ENCODE measurements at places on chromosomes 4 and X.
A peak's percentile ranks its signal among the peaks of the same experiment; 100 is the strongest.

DNA sequence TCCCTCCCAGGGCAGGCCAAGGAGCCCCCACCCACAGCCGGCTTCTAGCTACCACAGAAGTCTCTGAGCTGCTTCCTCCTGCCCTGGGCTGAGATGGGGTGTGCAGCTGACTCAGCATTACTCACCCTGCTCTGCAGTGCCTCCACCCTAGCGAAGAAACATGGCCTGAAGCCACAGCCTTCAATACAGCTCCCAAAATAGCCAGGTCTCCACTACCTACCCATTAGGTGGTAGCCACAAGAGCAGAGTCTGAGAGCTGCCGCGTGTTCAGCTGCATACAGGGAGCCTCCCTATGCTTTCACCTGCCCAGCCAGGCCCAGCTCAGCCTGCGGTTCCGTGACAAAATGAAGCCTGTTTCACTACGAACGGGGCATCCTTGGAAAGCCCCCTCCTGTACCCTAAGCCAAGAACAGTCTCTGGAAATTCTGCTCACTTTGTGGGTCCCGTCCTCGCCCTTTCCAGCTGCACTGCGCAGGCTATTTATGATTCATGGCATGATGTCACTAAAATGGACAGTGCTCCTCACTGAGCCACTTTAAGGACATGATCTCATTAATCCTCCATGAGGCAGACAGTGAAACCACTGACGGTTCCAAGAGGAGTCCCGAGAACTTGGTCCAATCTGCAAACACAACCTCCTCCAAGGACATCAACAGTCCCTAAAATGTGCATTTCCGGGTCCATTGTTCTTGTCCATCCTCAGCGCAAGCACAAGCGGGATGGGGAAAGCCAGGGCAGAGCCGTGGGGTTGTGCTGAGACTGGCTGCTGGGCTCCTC lies 20.2 kb downstream of the WDR1 start:
- peak; percentile 88 for DNase-seq

- DNase-seq: no peak
These were observed 7.9 kb upstream of the CPLX1 start for GRCh38 chr4:833731-834367.

DNA sequence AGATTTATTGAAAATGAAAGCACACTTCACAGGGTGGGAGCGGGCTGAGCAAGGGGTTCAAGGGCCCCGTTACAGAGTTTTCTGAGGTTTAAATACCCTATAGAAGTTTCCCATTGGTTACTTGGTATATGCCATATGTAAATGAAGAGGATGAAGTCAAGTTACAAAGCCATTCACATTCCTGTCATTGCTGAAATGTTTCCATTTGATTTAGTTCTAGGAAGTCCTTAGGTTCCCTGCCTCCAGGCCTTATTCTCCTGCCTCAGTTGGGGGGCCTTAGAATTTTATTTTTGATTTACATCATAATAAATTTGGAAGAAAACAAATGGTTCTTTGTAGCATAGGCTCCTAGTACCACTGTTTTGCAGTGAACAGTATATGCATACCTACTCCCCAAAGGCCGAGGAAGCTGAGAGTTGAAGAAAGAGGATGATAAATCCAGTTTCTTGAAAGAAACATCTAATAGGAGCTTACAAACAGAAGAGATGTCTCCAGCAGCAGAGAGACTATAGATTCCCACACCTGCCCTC lies 31.8 kb downstream of the SERTM2 start:
- no peak for DNase-seq

GRCh38 chr4:163681208-163681821 lies 186.8 kb downstream of the TMA16 start:
- peak; percentile 2 for DNase-seq

DNA sequence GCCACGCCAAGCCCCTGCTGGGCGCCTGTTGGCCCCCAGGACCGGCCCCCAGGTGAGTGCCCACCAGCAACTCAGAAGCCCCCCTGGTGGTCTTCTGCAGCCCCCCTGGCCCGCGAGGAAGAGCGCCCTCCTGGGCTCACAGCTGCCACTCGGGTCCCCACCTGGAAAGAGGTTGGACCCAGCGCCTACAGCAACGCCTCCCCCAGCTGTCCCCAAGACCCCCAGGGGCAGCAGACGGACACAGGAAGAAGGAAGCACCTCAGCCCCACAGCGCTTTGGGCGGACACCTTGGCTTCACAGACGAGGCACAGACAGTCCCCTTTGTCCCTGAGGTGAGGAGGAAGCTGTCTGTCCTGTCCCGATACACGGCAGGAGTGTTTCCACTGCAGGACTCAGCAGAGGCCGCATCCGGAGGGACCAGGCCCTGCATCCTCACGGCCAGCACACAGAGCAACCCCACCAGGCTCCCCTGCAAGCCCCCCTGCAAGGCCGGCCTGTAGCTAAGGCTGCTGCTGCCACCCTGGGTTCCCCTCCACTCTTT lies 115.6 kb upstream of the NKX1-1 start:
- no peak for DNase-seq

GRCh38 chr4:104941661-104942062 lies 205.0 kb upstream of the TET2 start:
- no peak for DNase-seq

GRCh38 chr4:136810626-136811025 lies 721.7 kb downstream of the PCDH18 start:
- no peak for DNase-seq

DNA sequence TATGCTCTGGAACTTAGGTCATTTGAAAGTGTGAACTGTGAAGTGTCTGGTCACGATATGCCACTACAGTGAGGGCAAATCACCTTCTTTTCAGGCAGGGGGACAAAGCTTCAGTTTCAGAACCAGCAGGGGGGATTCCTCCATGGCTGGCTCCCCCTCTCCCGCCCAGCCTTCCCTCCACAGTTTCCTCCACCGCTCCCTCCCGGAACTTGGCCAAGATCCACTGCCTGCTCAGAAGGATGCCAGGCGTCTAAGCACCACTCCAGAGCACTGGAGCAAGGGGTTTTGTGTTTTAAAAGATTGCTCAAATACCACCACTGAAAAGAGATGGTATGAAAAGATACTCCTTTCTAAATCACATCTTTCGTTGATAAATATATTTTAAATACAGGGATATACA lies 126.9 kb downstream of the ELOVL6 start:
- DNase-seq: no peak

- DNase-seq: no peak
These were observed 6.7 kb downstream of the UNC5C start for GRCh38 chr4:95541889-95542607.

DNA sequence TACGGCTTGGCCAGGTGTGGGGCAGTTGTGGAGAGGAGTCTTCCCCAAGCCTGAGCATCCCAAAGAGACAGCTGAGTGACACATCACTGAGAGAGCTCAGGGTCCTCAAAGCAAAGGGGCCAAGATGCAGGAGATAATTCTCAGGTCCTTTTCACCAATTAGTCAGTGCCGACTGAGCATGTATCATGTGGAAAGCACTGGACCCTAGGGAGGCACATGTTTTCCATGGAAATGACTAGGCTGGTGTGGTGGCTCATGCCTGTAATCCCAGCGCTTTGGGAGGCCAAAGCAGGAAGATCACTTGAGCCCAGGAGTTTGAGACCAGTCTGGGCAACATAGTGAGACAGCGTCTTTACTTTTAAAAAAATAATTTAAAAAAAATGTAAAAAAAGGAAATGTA lies 67.3 kb upstream of the PRPS1 start:
- DNase-seq: no peak

DNA sequence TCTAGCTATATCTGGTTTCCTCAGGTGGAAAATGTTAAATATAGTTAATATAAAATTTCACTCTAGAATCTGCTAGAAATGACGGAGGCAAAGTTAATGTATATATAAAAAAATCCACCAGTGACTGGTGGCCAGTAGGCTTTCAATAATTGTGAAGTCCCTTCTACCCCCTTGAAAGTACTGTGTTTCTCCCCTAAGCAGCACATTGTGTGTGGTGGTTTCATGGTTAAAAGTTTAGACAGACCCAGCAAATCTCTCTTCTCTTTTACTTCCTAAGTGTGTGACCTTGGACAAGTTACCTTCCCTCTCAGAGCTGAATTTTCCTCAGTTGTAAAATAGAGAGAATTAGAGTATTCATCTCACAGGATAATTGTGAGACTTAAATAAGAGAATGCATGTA lies 600 bp upstream of the HEPH start:
- DNase-seq: no peak

DNA sequence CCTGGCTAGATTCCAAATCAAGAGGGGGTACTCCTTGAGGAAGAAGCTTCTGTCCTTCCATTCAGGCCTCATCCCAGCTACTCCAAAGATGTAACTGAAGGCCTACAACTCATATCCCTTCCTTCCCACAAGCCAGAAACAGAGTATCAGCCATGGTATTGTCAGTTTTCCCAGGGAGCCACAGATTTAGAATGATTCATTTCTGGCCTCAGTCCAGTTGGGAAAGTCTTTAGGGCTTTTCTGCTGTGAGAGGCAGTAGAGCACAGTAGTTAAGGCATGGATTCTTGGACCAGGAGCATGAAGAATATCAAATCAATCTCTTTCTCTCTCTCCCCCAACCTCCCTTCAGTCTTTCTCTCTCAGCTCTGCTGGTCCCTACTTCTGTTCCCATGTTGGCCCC lies 505.0 kb downstream of the BCOR start:
- DNase-seq: peak; percentile 45

DNA sequence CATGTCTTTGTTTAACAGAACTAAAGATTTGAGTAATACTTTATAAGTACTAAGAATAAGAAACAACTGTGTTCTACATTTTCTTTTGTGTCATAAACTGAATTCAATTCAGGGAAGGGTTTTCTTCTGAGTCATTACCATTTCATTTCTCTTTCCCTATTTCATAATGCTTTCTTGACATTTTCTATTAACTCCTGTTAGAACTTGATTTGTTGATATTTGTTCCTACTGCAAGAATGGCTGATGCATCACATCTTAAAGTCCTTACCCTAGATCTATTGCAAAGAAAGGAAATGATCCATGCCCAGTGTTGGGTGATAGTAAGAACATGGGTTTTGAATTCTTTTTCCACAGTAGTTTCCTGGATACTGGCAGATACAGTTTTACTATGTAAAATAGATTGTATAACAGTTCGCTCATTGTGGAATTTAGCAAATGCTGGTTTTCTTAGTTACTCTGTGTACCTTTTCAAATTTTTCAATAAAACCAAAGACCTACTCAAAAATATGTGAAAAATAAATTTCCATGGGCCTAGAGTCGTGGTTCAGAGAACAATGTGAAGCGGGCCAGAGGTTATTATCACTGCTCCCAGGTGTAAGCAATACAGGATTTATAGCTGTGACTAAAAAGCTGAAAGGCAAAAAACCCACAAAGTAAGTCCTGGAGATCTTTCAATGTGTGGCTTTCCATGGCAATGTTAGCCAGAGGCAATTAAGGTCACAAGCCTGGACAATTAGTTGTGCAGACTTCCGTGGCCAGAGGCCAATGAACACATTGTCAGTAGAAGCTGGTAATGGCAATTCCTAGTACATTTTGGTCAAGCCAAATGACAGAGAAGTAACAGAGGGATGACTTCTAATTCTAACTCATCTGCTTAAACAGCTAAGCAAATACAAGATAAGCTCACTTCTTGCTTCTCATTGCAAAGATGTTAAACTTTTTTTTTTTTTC lies 127.3 kb upstream of the FAT4 start:
- DNase-seq: peak; percentile 79

DNA sequence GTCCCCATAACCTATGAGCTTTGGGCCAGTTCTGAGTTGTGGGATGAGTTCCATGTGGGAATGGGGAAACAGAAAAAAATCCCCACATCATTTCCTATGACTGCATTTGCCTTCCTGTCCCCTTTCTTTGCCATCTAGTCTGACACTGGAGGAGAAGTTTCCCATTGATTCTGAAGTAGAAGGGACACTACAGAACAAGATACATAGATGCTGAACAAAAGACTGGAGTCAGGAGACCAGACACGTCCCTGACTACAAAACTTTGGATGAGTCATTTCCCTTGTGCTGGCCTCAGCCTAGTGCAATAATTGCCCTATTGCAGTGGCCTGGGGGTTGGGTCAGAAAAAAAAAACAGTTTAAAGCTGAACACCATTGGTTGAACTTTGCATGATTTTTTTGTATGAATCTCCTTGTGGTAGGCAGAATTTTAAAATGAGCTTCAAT lies 22.1 kb downstream of the BEX3 start:
- DNase-seq: peak; percentile 83

DNA sequence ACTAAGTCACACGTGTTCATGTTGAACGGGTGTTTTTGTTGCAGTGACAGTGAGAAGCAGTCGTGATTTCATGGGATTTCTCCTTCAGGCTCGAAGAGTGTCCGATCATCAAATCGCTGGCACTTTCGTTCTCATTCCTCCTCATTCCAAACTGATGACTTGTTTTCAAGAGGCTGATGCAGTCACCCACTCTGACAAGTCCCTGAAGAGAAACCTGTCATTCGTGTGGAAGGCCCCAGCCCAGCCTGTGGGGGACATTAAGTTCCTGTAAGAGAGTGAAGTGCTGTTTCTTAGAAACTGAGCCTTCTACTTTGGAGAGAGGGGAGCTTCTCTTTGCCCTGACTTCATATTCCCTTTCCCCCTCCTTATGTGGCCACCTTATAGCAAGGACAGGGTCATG lies 8.0 kb downstream of the REELD1 start:
- DNase-seq: peak; percentile 32

DNA sequence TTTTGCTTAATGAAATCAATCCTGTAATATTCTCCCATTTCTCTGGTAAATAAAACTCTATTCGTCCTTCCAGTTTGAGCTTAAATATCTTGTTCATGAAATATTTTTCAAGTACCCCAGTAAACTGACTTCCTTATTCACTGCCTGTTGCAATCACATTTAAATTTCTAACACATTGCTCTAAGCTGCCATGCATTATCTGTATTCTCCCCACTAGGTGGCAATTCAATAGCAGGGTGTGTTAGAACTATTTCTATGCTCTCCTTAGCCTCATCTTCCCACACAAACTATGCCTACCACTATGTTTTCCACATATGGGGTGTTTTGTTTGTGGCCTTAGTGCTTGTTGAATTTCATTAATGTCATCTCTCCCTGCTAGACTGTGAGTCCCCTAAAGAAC lies 377.1 kb upstream of the HS3ST1 start:
- DNase-seq: no peak

DNA sequence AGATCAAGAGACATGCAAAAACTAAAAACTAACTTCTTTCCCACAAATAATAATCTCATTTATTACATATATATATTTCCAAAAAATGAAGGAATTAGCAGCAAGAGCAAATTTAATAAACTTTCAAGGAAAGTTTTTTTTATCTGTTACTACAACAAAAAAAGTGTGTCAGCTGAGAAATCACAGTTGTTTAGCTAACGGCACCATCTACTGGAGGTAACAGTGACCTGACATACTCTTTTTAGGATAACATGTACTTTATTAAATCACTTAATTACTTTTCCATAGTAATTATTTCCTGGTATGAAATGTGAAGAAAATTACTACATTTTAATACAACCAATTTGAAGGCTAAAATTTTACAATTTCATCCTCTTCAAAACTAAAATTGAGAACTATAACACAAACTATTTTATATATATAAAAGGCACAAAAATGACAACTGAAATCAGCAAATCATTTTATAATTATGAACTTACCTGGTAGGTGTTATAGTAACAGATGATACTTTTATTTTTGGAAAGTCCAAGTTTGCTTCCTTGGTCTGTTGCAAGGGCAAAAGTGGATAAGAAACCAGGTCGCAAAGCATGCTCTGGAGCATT lies 9.1 kb downstream of the LAMTOR3 start:
- peak; percentile 14 for DNase-seq

- DNase-seq: no peak
These were observed 1070.8 kb downstream of the FAM133A start for GRCh38 chrX:94744786-94745185.
